ENCODE measurements at places on chromosomes 12 and 14.

DNA sequence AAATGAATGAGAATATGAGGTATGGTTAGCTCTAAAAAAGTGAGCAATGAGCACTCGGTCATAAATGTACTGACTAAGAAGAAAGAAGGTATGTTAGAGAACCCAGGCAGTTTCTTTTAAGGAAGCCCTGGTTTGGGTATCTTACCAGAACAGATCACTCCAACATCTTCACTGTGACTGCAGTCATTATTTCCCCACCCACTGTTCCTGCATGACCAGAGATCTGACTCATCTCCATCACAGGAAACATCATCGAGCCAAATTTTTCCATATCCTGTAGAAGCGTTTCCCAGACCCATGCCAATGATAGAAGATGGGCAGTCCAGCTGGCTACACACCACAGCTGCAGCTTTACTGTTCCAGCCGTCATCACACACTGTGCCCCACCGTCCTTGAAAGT lies 48.0 kb downstream of the CD163L1 start:
- no peak for DNase-seq

DNA sequence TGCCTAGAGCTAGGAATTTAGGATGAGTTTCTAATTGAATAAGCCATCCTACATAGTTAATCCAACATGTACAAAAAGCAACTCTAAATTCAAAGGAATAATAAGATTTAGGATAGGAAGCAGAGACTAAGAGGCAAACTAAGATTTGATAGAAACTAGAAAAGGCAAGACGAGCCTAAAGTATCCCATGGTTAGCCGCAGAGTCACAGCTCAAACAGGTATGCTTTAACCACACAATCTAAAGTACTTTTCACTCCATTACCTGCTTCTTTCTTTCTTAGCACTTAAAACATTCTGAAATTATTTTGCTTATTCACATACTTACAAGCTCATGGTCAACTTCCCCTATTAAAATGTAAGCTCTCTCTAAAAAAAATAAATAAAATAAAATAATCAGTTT lies 51.8 kb downstream of the OTOGL start:
- no peak for DNase-seq

DNA sequence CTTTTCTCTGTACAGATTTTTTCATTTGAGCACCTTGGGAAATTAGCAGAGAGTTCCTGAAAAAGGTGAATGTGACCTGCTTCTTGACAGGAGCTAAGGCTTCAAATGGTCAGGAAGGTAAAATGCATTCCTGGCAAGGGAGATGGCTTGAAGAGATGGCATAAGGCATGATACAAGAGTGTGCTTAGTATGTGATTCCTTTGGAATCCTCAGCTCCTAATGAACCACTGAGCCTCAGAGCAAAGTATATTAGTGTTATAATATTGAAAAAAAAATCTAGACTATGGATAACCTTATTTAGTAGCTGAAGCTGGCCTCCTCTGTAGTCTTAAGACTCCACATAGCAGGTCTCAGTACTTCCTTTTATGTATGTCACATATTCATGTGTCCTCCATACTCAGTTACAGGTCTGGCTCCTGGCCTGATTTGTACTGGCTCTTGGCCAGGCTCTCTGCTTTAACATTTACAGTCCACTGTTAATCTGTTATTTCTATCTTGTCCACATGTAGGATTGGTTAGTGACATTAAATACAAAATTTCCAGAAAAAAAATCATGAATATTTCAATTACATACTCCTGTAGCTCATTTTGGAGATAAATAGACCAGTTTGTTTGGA lies 17.9 kb downstream of the TOGARAM1 start:
- no peak for DNase-seq

DNA sequence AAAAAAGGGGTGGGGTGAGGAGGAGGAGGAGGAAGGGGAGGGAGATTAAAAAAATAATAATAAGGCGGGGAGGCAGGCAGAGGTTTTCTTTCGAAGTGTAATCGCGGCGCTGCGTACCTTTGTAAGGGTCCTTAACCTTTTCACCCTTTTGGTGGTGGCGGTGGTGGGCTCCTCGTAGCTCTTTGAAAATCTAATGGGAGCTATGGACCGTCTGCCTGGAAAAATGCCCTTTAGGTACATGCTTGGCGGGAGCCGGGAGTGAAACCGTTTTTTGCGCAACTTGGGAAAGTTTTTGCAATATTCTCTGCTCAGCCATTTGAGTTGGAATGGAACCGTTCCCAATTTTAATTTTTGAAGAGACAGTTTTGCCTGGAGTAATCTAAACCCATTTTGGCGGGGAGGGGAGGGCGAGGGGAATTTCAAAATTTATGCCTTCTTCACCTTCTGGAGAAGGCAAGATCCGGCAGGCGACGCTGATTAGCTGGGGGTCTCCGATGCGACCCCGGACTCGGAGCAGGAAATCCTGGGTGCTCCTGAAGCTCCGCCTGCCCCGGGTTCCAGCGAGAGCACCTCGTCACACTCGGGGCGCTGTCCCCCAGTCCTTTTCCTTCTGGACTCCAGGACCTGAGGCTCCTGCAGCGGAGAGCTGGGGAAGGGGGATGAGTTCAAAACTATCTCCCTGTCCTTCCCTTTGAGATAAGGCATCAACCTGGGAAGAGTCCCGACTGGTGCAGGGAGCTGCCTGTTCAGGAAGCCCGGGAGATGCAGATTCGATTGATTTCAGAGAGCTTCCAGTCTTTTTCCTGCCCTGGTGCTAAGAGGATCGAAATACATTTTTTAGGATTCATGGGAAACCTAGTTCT lies 74.6 kb upstream of the TBX5 start:
- DNase-seq, result no peak

- no peak for DNase-seq
These were observed 8.9 kb upstream of the MYH7 start for GRCh38 chr14:23444314-23444713.

- DNase-seq, result no peak
These were observed 19.9 kb upstream of the MDM1 start for GRCh38 chr12:68352067-68352466.
